GM23248 (cell line): ENCODE measurements at places on chromosomes 12 and 14.

- DNase-seq = no peak
Measured at GRCh38 chr12:31797230-31797872, 68.5 kb upstream of the AMN1 start.

DNA sequence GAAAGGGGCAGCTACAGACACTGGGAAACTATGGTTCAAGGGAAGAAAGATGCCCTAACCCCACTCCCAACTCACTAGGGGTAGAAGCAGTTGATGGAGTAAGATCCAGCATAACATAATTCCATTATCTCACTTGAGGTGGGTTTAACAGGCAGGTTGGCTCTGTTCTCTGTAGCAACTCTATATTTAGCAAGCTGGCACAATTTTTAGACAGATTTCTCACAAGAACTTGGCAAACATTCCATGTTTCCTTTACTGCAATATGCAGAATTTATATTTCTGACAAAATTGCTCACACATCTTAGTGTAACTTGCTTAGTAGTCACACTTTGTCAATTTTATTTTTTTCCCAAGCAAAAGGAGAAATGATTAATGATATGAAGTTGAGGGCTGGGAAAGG lies 475.4 kb downstream of the RMST start:
- DNase-seq = no peak

DNA sequence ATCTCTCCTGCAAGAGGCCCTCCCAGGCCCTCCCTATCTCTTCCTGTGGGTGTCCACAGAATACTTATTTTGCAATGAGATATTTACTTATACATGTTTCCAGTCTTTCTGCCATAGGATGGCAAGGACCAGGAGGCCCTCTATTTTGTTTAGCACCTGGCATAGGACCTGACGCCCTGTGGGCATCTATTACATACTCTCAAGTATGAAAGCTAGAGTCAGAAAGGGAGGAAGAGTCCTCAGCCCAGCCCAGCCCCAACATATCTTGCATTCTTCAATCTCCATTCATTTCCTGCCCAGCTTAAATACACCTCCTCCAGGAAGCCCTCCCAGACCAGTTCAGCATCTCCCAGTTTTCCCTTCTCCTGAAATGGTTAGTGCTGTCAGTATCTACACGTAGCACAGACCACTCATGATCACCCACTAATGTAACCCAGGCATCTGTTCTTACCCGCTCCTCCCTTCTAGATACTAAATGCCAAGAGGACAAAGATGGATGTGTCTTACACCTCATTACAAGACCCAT lies 7.4 kb downstream of the FOXN4 start:
- DNase-seq = no peak

DNA sequence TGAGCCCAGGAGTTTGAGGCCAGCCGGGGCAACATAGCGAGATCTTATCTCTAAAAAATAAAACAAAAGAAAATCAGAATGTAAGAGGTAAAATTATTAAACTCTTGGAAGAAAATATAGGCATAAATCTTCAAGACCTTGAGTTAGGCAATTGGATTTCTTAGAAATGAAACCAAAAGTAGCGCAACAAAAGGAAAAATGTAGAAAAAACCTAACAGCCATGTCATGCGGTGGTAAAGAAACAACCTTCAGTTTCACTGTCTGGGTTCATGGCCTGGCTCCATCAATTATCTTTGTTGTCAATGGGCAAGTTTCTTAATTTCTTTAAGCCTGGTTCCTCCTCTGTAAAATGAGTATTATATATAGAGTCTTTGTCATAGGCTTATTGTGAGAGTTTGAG lies 5.6 kb upstream of the GCH1 start:
- no peak for DNase-seq

GRCh38 chr12:6647083-6647604 lies at the start of gene ACRBP:
Gene ACRBP, minus strand, starts transcription at chr12:6647432. Its CDS starts 66 bp downstream, at chr12:6647366.
- peak; percentile 78 for DNase-seq

DNA sequence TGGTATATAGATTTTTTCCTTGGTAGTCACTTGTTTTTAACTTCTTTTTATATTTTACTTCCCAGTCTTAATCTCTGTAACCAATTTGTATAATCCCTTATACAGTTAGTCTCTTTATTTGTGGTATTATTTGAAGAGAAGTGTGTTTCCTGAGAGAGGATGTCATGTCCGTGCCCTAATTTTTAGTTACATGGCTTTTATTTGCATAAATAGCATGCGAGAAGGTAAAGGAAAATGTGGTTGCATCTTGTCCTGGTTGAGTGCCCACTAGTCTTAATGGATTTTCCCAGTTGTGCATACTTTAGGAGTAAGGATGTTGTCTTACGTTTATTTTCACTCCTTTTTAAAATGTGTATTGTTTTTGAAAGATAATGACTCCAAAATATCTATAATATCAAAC lies 27.5 kb downstream of the RAP1B start:
- DNase-seq = no peak
